ENCODE measurements at places on chromosomes 6 and 20. TPM values are rescaled to one million over a fixed set of nuclear protein-coding genes. Genes with fewer than 3 reads are reported as not detected.
A peak's percentile ranks its signal among the peaks of the same experiment; 100 is the strongest.

- no peaks in the 10 kb centered on the region for H3K27me3 ChIP-seq
- no peak for DNase-seq
- H3K36me3 ChIP-seq: no peaks in the 10 kb centered on the region
- no peak overlapping the region for H3K27ac ChIP-seq
- H3K4me1 ChIP-seq: no peaks in the 10 kb centered on the region
Measured at GRCh38 chr20:1255675-1256074, 10.4 kb upstream of the SNPH start.

DNA sequence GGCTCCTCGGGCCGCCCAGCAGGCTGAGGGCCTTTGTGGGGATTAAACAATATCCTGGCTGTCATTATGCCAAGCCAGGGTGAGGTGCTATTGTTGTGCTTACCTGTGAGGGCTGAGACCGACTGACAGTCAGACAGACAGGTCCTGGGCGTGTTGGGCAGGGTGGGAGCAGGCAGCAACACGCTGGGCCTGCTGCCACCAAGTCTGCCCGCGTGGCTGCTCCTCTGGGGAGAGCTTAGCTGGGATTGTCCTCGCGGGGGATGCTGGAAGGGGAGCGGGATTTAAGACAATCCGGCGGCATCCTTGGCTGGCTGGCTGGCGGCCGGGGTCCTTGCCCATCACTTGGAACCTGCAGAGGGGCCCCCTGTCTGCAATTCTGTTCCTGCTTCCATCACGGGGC, 20.0 kb downstream of the ITPR3 start:
- no peaks in the 10 kb centered on the region for H3K4me1 ChIP-seq
- peaks cover 12% of the 10 kb centered on the region for H3K36me3 ChIP-seq
- no peak overlapping the region for H3K4me3 ChIP-seq

DNA sequence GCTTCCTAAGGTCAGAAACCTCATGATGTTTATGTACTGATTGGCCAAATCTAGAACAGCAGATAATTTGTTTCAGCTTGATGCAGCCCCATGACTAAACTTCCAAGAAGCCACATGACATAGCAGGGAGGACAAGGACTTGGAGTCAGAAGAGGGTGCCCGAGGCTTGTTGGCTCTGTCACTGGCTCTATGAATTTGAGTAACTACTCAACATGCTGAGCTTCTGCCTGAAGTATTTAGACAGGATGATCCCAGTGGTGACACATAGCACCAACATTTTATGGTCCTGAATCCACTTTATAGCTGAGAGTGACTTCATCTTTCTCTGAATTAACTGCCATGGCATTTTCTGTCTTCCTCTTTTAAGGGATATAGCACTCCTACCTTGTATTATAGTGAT, 13.5 kb upstream of the TBX18 start:
- H3K27me3 ChIP-seq: peaks cover 2% of the 10 kb centered on the region
- no peaks in the 10 kb centered on the region for H3K36me3 ChIP-seq
- no peaks in the 10 kb centered on the region for H3K4me1 ChIP-seq

DNA sequence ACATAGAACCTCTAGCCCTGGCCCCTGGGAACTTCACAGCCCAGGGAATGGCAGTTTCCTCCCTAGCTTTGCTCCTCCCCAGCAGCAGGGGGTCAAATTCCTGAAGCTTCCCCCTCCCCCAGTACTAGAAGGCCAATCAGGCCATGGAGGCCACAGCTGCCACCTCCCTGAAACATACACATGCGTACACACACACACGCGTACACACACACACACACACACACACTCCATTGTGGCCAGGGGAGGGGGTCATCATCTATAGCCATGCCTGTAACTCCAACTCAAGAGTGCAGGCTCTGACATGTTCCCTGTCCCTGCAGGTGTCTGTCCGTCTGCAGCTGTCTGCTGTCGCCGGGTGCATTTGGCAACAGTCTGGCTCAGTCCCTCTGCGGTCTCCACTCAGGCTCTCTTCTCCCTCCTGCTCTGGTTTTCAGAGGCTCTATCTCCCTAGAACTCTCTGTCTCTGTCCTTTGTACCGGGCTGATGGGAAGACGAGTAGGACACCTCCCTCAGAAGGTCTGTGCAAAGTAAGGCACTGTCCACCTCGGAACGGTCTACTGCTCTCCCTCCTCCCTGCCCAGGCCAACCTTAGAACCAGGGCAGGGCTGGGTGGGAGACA, 1.4 kb downstream of the LRFN2 start:
- H3K4me1 ChIP-seq: no peaks in the 10 kb centered on the region
- no peak overlapping the region for H3K4me3 ChIP-seq
- no peak for DNase-seq
- H3K27me3 ChIP-seq: peaks cover 12% of the 10 kb centered on the region
- no peaks in the 10 kb centered on the region for H3K36me3 ChIP-seq

- DNase-seq: no peak
- H3K4me3 ChIP-seq: no peak overlapping the region
- H3K27ac ChIP-seq: no peak overlapping the region
- no peaks in the 10 kb centered on the region for H3K4me1 ChIP-seq
Measured at GRCh38 chr6:67558985-67559384, 1076.1 kb upstream of the ADGRB3 start.

DNA sequence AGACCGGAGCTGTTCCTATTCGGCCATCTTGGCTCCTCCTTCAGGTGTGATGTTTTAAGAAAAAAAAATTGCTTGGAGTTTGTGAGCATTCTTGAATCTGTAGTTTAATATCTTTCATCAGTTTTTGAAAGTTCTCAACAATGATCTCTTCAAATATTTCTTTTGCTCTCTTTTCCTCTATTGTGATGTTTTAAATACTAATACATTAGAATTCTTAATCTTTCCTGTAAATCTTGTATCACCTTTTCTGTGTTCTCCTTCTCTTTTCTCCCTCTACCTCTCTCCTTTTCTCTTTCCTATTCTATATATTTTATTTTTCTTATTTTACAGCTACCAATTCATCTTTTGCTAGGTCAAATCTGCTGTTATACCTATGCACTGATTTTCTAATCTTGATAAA, 212.3 kb downstream of the RPS12 start:
- DNase-seq: no peak
- H3K4me1 ChIP-seq: no peaks in the 10 kb centered on the region
- H3K27me3 ChIP-seq: no peaks in the 10 kb centered on the region
- H3K4me3 ChIP-seq: no peak overlapping the region
- no peaks in the 10 kb centered on the region for H3K36me3 ChIP-seq

DNA sequence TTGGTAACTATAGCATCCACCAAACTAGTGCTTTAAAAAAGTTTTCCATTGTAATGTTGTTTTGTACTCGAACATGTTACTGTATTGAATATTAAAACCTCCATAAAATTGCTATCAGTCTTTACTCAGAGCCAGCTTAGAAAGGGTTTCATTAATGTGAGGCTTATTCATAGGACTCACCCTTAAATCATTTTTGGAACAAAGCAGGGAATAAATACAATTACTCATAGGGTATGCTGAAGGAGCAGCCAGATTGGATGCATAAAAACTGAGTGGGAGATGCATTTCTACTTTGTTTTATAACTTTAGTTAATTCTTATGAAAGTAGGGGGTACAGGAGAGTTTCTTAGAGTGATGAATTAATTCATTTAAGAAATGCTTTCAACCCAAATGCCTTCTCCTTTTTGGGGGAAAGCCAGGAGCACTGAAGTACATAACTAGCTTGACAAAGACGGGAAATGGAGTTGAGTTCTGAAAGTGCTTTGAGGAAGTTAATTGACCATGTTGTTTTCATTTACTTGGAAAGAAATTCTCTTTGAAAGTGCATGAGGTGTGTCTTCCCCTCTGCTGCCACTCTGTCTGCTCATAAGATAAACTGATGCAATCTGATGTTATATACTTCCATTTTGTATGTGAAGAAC, 90.3 kb downstream of the RNF144B start:
- H3K36me3 ChIP-seq: no peaks in the 10 kb centered on the region
- H3K4me1 ChIP-seq: no peaks in the 10 kb centered on the region
- no peak overlapping the region for H3K27ac ChIP-seq
- H3K27me3 ChIP-seq: no peaks in the 10 kb centered on the region

DNA sequence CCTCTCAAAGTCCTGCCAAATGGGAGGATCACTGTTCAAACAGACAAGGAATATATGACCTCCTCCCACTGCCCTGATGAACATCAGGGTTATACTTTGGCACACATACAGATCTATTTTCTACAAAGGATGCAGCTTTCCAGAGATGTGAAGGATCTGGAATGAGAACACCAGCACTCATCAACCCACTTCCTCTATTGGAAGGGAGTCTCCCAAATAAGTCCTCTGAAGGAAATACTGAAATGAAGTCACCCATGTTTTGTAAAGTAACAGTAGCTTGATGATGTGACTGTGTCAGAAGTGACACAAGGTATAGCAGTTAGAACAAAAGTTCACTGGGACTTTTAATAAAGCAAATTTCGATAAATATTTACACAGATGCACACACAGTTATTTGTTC, 104.9 kb downstream of the OGFRL1 start:
- no peaks in the 10 kb centered on the region for H3K36me3 ChIP-seq
- no peaks in the 10 kb centered on the region for H3K4me1 ChIP-seq
- H3K4me3 ChIP-seq: no peak overlapping the region
- no peak for DNase-seq

Gene FKBP5
- 81.2 TPM for total RNA-seq

- no peak for DNase-seq
- no peaks in the 10 kb centered on the region for H3K36me3 ChIP-seq
- H3K27me3 ChIP-seq: no peaks in the 10 kb centered on the region
- no peak overlapping the region for H3K4me3 ChIP-seq
- no peaks in the 10 kb centered on the region for H3K4me1 ChIP-seq
Measured at GRCh38 chr20:9179193-9179802, 110.4 kb downstream of the PLCB4 start.

DNA sequence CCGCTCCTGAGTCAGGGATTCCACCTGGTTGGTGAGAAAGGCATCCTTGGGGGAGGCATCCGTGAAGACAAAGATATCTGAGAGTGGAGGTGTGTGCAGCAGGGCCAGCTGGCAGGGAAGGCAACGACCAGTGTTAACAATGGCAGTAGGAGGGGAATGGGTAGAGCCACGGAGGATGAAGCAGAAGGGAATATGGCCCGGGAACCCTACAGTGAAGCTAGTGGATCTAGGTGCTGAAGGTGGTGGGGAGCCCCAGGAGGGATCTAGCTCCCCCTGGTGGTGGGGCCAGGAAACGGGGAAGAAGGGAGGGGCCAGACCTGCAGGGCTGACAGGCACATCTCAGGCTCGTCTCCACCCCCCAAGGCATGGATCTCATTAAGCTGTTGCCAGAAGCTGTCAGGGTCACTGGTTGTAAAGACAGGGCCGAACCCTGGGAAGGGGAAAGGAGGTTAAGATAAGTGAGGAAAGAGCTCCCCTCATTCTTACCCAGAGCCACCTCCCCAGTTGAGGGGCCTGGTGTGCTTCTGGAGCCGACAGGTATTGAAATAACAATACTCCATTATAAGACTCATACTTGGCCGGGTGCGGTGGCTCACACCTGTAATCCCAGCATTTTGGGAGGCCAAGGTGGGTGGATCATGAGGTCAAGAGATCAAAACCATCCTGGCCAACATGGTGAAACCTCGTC, 7.3 kb downstream of the VWA7 start:
- H3K4me3 ChIP-seq: no peak overlapping the region
- no peaks in the 10 kb centered on the region for H3K27me3 ChIP-seq
- no peak overlapping the region for H3K27ac ChIP-seq
- peak; percentile 36 for DNase-seq
- H3K36me3 ChIP-seq: no peaks in the 10 kb centered on the region

DNA sequence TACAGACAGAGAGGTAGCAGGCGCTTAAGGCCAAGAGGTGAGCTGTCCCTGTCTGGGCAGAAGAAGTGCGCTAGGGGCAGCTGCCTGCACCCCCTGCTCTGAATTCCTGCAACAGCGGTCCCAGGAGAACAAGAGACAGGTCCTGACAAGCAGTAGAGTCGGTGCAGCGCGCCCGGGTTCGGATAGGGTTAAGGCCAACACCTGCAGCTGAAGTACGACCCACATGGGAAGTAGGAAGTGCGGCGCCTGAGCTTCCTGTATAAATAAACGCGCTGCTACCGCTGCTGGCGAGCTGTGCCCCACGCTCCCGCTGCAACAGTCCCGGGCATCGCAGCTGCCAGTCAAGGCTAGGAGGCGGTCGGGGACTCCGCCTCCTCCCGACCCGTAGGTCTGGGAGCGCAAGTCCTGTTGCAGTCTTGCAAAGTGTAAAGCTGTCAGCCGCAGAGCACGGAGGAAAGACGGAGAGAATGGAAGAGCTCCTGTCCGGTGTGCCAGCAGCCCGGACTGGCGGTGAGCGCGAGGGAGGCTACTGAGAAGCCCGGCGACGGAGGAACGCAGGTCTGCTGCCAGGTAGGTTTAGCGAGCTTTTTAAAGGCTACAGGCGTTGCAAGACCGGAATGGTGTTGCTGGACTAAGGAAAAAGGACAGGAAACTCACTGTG, at the start of gene RNF144B:
RNF144B (plus strand) TSS at position 290 of the 661 bp plus-strand sequence. CDS start 12,185 bp downstream, outside the sequence.
- no peaks in the 10 kb centered on the region for H3K36me3 ChIP-seq
- no peak within 1 kb of the TSS for H3K27ac ChIP-seq
- H3K4me1 ChIP-seq: no peaks in the 10 kb centered on the region
- DNase-seq: peak; percentile 13

Gene CTAGE9
- total RNA-seq: not detected

- H3K27me3 ChIP-seq: no peaks in the 10 kb centered on the region
- H3K4me1 ChIP-seq: no peaks in the 10 kb centered on the region
- H3K27ac ChIP-seq: no peak overlapping the region
- DNase-seq: no peak
- H3K36me3 ChIP-seq: no peaks in the 10 kb centered on the region
- no peak overlapping the region for H3K4me3 ChIP-seq
Measured at GRCh38 chr6:51365566-51365965, 546.9 kb downstream of the TFAP2B start.

Gene PSORS1C2
- total RNA-seq: not detected

Gene CD83
- 132 TPM for total RNA-seq

DNA sequence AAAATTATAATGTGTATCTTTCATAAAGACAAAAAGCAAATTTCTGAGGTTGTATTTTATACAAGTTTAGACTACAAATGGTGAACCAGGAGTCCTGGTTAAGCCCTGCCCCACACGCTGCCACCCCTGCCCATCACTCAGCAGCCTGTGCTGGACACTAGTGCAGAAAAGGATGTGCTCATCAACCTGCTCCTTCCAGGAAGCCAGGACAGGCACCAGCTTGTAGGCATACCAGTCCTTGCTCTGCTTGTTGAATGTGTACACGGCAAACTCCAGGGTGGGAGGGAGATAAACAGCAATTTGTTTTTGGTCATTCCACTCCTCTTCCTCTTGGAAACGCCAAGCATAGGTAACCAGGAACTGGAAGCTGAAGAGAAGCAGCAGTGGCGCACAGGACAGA, 18.1 kb downstream of the CST9L start:
- no peaks in the 10 kb centered on the region for H3K4me1 ChIP-seq
- DNase-seq: no peak
- no peak overlapping the region for H3K4me3 ChIP-seq
- H3K27me3 ChIP-seq: peaks cover 4% of the 10 kb centered on the region

Gene TUBB2B
- 55.4 TPM for total RNA-seq

Data from GM12878 (cell line).